Stimulated activated CD8-positive, alpha-beta memory T cell treated with anti-CD3 and anti-CD28 coated beads, Interleukin-4, amount 100 ng/mL, for 1 hour (primary cell): ENCODE measurements at places on chromosomes 5 and 9.

DNA sequence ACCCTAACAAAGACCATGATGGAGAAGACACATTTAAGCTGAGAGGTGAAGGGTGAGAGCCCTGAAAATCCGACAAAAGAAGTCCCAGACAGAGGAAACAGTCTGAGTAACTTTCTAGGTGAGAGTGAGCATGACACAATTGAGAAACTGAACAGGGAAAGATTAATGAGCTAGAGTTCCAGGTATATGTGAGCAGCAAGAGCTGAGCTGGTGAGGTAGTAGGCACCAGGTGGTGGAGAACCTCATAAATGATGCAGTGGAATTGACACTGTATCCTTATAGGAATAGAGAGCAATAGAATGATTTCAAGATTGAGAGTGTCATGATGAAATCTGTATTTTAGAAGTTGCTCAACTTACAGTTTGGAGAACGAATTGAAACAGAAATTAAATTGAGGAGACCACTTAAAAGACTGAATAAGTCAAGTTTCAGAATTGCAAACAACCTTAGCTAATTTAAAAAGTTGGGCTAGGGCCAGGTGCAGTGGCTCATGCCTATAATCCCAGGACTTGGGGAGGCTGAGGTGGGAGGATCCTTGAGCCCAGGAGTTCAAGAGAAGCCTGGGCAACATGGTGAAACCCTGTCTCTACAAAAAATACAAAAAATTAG lies 89.8 kb downstream of the NREP start:
- DNase-seq: no peak

GRCh38 chr9:2764353-2764752 lies 47.0 kb downstream of the KCNV2 start:
- no peak for DNase-seq

DNA sequence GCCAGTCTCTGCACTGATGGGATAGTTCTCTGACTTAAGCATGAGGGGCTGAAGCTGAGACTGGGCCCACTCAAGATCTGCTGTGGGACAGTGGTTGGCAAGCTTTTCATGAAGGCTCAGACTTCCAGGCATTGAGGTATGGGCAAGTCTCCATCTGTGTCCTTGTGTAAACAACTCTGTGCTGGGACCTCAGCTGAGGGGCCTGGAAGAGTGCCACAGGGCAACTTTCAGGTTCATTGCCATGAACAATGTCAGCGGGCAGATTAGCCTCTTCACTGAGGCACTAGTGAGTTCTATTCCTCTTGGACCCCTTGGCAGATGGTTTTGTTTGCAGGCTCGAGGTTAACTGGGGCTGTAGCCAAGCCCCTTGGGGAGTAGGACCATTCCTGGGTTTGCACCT lies 127.1 kb downstream of the MRPS30 start:
- DNase-seq: no peak

DNA sequence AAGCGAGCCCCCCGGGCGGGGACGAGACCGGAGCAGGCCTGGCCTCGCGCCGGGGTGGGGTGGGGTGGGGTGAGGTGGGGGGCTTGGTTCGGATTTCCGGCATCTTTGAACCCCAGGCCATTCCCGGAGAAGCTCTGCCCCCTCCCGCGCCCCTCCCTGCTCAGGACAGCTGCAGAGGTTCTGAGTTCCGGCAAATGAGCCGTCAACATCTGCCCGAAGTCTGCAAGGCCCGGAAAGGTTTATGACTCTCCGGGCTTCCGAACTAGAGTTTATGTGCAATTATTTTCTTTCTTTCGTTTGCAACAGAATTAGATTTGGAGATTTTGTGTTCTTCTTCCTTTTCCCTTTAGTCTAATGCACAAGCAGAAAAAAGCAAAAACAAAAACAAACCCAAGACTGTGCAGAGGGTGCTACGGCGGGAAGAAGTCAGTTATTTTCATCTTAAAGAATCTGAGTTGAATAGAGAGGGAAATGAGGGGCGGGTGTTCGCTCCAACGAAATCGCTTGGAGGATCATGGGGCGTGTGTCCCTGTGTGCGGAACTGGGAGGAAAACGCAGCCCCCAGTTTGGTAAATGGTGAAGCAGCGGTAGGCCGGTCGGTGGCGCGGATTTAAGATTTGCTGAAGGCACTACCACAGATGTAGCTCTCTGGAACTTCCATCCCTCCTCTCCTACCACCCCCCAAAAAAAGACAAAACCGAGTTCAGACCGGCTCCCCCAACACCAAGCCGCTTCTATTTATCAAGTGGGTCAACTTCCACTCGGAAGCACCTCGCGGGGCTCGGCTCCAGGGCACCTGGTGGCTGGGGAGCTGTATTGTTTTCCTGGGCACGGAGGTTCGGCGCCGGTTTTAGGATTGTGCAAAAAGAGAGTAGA lies 4.8 kb downstream of the LHX2 start:
- DNase-seq: no peak

DNA sequence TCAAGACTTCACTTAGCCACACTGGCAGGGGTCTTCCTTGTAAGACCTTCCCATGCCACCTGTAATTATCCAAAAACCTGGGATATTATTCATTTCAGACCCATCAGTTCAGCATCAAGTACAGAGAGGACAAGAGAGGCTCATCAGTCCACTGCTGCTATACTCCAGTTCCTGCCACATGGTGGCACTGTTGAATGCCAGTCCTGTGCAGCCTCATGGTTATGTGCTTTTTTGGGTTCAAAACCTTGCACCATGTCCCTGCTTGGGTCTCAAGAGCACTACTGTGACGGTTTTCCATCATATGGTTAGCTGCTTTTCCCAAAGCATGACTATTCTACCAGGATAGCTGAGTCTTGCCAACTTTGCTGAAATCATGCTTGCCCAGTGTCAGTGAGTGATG lies 8.5 kb downstream of the PTGS1 start:
- no peak for DNase-seq

DNA sequence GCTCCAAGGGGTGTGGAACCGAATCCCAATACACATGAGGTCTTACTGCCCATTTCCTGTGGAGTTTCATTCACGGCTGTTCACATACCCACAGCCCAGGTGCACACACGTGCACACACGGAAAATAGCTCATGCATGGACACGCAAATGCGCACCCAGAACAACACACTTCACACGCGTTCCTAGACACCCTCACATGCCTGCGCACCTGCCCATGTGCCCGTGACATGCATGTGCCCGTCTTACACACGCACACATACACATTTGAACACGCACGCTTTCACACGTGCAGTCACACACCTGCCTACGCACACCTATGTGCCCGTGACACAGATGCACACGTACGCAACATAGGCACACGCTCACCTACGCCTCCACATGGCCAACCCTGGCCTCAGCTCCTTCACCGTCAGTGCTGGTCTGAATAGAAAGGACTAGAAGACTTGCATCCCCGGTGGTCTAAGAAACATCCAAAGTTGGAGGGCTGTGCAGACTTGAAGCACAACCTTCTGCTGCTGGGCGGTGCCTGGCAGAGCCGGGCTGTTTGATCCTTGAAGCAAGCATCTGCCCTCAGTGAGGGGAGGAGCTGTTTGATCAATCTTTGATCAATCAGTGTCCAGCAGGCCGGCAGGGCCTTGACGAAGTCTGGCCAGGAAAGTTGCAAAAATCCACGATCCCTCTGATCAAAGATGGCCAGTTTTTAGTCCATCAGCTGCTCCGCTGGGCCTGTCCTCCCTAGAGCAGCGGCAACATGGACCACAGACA lies 164.7 kb downstream of the OLFM1 start:
- no peak for DNase-seq

GRCh38 chr9:93464395-93464794 lies 11.0 kb upstream of the FAM120AOS start:
- no peak for DNase-seq

- no peak for DNase-seq
Observed at GRCh38 chr9:4936277-4936676, 48.8 kb upstream of the JAK2 start.

GRCh38 chr9:15834541-15834940 lies 281.7 kb downstream of the CCDC171 start:
- DNase-seq: no peak
